Lung (tissue), 17 donors: ENCODE measurements at places on chromosomes 12 and 14.
A peak's percentile ranks its signal among the peaks of the same experiment; 100 is the strongest.

GRCh38 chr12:115597157-115597712 lies 680.3 kb downstream of the MED13L start:
- no peak for DNase-seq

DNA sequence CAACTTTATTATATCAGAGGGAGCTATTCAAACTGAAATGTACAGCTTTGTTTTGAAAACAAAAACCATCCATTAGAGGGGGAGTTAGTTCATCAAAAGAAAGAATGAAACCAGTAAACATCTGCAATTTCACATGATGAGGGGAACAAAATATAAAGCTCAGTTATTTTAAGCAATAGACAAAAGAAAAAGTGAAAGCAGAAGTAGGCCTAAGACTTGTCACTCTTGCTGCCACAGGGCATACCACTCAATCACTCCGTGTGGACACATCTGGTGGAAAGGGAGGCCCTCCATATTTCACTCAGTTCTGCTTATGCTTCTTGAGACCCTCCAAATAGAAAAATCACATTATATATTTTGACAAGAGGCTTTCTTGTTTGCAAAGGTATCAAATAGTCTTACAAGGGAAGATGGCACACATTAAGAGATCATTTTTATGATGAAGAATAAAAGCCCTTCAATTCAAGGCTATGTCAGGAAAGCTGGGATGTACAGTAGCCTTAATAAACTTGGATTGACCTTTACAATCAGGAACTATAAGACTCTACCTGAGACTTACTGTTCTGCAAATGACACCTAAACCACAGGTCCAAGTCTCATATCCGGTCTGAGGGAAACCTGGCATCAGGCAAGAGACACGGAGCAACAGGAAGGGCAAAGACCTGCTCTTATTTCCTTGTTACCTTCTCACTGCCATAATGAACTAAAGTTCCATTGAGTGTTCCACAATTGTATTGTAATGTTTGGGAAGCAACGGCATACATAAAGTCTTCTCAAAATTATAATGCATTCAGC lies 222.5 kb upstream of the GRIP1 start:
- DNase-seq, result no peak

- DNase-seq, result peak; percentile 43
Observed at GRCh38 chr12:54853933-54854538, at the start of gene MUCL1. Gene MUCL1, plus strand, starts transcription at chr12:54854516. Its CDS starts 67 bp downstream, at chr12:54854583.

GRCh38 chr12:97397008-97397407 lies 65.6 kb upstream of the RMST start:
- no peak for DNase-seq

DNA sequence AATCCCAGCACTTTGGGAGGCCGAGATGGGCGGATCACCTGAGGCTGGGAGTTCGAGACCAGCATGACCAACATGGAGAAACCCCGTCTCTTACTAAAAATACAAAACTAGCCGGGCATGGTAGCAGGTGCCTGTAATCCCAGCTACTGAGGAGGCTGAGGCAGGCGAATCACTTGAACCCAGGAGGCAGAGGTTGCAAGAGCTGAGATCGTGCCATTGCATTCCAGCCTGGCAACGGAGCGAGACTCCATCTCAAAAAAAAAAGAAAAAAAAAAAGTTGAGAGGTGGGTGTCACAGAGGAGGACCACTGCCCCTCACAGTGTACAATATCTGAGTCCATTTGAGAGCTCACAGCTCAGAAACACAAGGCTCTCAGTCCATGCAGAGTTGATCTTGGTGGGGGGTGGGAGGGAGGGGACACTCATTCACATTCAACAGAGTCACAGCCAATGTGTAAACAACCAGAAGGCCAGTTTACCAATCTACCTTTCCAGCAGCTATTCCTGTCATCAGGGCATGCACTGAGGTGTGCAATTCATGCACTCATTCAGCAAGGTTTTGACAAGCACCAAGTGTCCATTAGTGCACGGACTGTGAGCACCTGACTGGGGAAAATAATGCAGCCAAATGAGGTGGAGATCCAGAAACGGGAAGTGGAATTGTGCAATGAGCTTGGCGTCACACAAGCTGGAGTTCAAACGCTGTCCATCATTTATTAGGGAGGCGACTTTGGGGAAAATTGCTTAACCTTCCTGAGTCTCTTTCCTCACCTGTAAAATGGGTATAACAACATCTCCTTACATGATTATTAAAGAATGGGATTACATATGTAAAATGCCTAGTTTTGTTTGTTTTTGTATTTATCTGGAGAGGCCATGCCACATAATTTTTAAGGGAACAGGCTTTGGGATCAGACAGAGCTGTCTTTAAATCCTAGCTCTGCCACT lies 4.4 kb upstream of the EIF5 start:
- peak; percentile 60 for DNase-seq
